ENCODE measurements at places on chromosomes 4 and X. TPM values are rescaled to one million over a fixed set of nuclear protein-coding genes. Genes with fewer than 3 reads are reported as not detected.

DNA sequence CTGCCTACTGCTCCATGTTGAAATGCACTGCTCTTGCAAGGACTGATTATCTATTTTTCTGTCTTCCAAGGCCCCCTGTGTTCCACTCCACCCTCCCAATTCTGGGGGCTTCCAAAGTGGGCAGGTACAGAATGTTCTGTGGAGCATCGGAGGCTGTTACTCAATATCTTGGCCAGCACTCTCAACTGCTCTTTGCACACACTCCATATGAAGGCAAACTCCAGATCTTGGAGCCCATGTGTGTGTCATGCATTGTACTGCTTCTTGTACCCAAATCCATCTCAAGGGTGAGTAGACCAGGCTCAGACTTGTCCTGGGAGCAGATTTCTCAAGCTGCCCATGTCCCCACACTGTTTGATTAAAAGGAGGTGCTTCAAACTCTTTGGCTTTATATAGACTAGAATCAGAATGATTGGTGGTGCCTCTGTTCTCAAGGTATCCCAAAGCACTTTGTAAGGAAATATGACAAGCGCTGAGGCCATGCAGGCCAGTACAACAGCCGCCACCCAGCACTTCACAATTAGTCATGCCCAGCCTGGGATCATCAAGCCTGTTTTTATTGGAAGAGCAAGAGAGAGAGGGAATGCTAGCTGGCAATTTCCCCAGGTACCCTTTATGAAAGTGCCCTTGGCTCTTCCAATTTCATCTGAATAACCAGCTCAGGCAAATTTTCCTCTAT, 44.3 kb downstream of the AR start:
- no peak for DNase-seq

DNA sequence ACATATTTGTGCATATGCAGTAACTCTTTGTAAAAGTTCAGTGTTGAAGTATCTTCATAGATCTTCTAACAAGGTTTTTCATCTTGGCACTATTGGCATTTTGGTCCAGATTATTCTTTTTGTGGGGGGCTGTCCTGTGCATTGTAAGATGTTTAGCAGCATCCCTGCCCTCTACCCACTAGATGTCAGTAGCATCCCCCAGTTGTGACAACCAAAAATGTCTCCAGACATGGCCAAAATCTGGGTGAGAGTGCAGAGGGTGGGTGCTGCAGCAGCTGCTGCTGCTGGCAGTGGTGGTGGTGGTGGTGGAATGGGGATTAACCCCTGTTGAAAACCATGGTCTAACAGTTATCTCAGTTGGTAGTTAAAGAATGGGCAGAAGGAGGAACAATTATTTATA, 370.0 kb downstream of the GPAT3 start:
- no peak for DNase-seq

Gene VCX2
- total RNA-seq: not detected

Gene ZAR1
- total RNA-seq: not detected
